ENCODE measurements at places on chromosomes 5 and 9.

DNA sequence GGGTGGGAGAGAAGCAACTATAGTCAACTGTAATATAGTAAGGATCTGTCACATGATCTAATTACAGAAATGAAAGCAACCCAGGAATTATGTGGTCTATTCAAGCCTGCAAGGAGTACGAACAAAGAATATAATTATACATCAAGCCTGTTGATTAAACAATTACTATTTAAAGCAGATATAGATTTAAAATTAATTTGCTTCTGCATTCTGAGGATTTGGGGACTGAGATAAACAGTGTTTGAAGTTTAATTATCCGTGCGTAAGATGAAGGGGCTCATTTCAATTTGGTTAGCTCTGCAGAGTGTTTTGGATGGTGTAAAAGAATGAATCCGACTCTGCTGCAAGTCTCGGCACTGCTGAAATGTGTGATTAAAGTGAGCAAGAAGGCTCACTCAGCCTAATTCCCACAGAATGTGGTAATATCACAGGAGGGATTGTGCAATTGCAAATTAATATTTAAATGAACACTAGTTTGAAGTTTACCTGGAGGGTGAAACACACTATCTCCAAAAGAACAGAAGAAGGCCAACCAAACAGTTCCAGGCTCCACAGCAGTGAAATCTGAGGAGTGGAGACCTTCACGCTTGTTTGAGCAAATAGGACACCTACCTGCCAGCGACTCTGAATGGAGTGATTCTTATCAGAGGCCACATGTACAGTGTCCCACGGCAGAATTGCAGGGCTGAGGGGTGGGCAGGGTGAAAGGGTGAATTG, 420.6 kb upstream of the SLC30A5 start:
- DNase-seq: no peak

GRCh38 chr5:90227683-90228082, 181.9 kb downstream of the CETN3 start:
- DNase-seq: no peak

- DNase-seq: peak; percentile 87
Observed at GRCh38 chr9:136799854-136800657, 3.9 kb downstream of the CCDC183 start.

DNA sequence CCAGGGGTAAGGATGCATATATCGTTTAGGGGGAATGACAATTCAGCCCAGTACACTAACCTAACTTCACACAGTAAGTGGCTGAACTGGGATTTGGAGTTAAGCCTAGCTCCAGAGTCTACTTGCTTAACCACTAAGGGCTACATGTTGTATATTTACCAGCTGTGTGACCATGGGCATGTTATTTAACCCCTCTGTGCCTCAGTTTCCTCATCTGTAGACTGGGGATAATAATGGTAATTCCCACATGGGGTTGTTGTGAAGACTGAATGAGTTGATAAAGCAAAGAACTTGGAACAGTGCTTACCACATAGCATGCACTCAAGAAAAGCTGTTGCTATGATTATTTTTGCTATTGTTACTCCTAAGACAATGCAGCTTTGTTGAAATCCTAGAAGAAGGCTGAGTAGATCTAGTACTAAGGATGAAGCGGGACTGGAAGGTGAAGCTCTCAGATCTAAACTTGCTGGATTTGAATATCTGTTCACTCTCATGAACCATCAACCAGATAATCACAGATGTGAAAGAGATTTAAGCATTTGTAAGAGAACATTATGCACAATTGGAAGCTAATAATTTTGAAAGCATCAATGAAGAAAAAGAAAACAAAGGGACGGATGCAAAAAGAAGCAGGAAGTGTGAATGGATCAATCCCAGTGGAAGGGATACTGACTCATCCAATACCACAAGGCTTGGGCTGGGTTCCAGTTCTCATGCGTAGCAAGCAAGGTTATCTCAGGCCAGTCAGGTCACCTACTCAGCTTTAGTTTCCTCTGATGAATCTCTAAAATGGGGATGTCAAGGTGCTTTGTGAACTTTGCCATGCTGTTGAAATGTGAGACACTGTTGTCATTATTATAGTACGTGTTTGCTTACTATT, 78.5 kb upstream of the TBC1D2 start:
- DNase-seq: no peak
